ENCODE measurements at places on chromosomes 6 and 20.

DNA sequence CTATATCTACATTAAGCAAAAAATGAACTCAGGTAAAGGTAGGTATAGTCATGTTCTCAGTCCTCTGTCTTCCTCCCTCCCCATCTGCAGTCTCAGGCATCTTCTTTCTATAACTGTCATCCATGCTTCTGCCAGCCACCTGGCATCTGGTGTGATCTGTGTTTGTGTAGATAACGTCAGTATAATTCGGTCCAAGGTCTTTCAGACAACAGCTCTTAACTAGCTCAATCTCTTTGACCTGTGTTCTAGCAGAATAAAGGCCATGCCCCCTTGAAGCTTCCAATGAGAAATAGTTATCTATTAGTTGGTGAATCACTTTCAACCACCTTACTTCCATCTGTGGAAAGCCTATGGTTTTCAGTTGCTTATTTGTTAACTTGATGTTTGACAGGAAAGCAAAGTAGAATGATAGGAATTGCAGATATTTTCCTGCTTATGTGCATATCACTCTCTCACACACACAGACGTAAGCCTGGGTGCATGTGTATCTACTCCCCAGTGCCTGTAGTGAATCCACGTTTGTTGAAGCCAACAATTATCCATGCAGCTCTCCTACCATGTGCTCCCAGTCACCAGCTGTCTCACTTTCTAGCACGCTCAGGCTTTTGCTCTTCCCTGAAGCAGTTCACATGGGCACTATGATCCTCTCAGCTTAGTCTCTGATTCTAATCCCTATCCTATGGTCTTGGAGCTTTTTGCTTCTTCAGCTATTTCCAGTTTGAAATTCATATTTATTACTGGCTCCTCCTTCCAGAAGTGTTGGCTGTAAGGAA is 433.7 kb upstream of the MANEA start:
- no peak for DNase-seq

GRCh38 chr20:18914796-18915195 is 101.2 kb downstream of the SCP2D1 start:
- DNase-seq = no peak

DNA sequence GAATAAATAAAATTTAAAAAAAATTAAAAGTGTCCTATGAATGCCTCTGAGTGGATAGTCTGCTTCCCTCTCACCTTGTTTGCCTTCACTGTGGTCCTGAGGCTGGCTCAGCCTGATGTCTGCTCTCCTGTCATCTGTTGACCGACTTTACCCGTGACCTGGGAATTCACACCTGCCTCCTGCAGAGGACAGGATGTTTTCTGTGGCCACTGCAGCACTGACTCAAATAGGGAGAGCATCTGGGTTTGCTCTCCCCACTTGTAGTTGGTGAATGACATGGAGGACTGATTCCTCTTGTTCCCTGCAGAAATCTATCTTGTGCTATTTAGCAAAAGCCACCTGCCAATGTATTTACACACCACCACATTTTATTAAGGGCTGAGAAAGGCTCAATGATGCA is 52.4 kb upstream of the ERVFRD-1 start:
- no peak for DNase-seq

- DNase-seq = peak; percentile 69
Measured at GRCh38 chr20:34709831-34710567, 5.9 kb downstream of the TP53INP2 start.

GRCh38 chr6:22751223-22751622 is 181.9 kb downstream of the HDGFL1 start:
- no peak for DNase-seq

DNA sequence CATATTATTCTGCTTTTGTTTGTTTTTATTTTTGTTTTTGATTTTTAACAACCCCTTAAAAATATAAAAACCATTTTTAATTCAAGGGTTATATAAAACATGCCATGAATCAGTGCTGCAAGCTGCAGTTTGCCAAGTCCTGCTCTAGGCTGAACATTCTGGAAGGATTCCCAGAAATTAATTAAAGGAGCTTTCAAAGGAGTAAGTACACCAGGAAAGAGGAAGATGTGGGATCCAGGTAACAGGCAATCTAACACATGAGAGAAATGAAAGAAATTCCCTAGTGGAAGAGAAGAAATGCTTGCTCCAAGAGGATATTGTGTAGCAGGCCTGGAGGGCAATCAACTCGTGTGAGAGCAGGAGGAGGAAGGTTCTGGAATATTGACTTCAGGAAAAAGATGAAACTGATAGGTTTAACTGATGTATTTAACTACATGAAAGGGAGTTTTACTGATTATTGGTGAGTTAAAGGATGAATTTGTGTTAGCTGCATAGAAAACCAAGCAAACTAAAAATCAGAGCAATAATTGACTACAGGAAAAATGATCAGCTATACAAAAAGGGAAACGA is 146.0 kb upstream of the PHACTR1 start:
- DNase-seq = no peak

- DNase-seq = no peak
Measured at GRCh38 chr20:17928211-17928611, 40.4 kb downstream of the SNX5 start.

DNA sequence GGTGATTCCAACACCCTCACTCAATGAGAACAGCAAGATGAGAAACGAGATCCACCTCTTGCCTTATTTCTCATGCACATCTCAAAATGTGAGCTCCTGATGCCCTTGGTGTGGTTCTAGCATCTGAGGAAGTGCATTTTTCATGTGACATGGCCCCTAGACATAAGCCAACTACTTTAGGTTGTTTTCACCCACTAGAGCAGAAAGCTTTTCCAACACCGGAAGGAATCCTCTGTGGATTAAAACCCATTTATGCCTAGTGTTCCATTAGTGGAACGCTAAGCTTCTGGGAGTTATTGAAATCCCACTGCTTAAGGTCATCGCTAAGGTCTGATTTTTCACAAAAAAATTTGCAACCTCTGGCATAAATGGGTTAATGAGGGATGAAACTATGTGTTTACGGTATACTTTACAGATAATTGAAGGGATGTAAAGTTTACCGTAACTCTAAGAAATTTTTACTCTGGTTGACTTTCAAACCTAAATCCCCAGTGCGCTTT is 24.0 kb downstream of the CYP24A1 start:
- no peak for DNase-seq

- DNase-seq = no peak
Measured at GRCh38 chr6:1110164-1110563, 201.7 kb upstream of the FOXQ1 start.

DNA sequence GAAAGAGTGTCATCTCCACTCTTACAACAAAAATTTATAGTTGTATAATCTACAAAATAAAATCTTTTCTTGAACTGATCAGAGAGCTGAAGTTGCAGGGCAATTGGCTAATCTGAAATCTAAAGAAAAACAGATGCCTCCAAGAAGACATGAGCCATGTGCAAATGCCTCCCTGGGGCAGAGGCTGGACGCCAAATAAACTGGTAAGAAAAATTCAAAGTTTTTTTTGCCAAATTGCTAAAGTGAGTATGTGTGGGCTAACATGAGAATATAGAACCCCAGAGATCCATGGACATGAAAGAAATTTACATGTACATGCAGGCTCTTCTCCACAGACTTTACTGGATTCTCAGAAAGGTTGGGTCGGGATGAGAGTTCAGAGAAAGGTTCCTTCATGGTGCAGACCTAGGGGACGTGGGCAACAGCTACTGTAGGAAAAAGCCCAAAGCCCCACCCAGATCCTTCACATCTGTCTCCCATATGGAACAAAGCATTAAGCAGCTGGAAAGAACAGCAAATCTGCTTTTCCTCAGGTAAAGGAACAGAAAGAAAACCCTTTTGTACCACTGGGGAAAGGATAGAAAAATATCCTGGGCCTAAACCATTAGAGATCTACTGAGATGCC is 90.5 kb upstream of the SIRPG start:
- DNase-seq = no peak
